ENCODE measurements at places on chromosomes 7 and 10. TPM values are rescaled to one million over a fixed set of nuclear protein-coding genes. Genes with fewer than 3 reads are reported as not detected.
A peak's percentile ranks its signal among the peaks of the same experiment; 100 is the strongest.

DNA sequence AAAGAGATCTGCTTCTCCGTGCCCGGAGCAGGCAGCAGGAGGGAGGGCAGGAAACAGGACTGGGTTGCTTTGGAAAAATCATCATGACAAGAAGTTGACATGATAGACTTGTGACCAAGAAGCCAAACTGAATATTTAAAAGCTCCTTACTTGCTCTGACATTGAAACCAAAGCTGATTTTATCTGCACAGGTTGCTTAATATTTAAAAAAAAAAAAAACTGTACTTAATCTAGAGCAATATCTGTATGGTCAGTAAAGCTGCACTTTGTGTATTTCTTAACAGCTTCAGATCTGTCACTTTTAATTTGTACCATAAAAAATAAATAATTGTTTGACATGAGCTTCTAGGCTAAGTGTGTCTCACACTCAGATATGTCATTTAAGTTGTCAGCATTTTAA is 97.9 kb upstream of the YAE1 start:
- DNase-seq, result no peak

DNA sequence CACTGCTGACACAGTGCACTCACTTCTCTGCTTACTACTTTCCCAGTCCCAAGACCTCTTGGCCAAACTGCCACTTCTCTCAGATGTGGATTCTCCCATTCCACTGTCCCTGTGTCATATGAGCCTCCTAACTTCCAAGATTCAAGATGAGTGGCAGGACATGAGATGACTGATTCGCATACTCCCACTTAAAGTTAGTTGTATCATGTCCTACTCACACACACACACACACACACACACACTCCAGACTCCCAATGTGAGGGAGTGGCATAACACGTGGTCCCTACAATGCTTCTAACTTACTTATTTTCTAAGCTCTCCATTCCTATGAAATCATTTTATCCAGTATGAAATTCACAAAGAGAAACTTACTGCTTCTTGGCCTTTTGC is 67.0 kb upstream of the CAV2 start:
- DNase-seq, result no peak

- DNase-seq, result peak; percentile 45
Measured at GRCh38 chr10:133401500-133401899, 7.5 kb downstream of the MTG1 start.

DNA sequence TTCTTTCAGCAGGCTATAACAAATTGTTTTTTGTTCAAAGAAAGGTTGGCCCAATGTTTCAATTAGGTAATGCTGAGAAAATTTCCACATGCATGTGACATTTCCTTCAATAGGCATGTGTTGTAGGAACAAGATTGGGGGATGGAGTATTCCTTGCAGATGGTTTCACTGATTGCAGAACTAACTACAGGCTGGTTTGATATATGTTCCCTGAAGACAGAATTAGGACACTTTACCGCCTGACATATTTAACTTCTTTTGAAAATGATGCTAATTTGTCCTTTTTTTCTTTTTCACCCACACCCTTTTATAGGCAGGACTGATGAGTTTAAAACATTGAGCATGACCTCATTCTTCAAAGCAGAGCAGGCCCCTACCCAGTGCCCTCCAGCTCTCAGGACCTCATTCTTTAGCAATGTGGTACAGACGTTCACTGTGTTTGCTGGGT is 163.3 kb downstream of the CPED1 start:
- DNase-seq, result no peak

Gene PRF1
- 35.7 TPM for total RNA-seq

DNA sequence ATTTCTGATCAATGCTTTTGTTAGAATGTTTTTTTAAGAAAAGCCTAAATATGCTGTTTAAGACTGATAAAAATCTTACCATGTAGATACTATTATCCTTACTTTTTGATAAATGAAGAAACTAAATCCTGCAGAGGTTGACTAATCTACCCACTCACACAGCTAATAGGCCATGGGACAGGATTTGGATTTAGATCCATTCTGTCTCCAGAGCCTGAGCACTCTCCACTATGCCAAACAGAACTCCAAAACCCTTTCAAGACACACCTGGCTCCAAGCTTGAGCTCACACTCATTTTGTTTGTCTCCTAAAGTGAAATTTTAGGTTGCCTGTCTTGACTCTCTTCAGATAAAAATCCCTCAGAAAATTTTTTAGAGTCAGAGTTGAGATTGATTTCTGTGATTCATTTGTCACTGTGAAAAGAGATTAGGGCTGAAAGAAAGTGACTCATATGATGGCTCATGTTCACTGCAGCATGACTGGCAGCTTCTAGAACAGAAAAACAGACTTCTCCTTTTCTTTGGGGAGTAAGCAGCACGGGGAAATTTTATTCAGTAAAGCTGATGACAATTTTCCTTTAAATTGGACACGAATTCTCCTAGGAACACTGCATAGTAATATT is 132.3 kb upstream of the POT1 start:
- no peak for DNase-seq

DNA sequence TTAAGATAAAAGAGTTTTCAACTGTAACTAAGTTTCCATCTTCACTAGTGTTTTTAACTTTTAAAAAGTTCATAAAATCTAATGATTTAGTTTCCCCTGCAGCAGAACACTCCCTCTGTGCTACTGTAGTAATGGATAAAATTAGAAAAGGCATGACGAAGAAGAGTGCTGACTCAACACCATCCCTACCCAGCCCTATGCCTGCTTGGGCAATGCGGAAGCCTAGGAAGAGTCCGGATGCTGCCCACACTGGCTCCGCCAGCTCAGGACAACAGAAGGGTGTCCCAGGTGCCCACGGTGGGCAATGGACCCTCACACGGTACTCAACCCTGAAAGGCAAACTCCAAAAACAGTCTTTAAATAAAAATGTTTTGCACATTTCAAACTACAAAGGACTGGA is 118.2 kb downstream of the LARP4B start:
- DNase-seq, result no peak

GRCh38 chr10:17981766-17982380 is 30.2 kb downstream of the SLC39A12 start:
- DNase-seq, result no peak

Gene CPED1
- total RNA-seq, result not detected

Gene NEBL
- 0.02 TPM for total RNA-seq

DNA sequence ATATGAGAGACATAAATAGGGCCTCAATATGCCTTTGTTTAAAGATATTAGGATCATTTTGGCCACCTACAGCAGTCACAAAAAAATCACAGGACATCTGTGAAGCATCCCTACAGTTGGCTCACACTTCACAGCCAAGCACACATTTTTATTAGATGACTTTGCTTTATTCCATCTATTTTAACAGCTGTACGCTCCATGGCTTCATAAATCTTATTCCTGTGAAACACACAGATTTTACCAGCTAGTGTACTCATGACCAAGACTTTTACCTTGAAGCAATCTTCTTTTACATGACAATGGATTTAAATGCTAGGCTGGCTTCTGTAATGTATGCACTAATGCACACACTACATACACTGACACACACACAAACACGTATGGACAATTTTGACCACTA is 254.8 kb upstream of the PITRM1 start:
- no peak for DNase-seq

DNA sequence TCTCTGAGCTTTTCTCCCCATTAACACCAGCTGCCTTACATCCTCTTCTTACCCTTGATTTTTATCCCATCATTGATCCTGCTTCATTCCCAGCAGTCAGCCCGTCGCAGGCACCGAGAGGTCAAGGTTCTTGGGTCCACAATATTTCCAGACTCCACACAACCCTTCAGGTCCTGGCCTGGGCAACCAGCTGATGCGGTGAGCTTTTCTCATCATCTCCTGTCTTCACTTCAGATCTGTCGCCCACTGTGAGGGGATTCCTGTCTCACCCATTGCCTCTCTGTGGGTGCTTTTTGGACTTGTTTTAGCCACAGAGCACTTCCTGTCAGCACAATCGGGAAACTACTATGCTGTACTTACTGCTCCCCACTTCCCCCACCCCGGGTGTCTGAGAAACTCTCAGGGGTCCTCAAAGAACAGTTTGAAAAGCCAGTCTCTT is 8.4 kb upstream of the PVRIG start:
- DNase-seq, result no peak

DNA sequence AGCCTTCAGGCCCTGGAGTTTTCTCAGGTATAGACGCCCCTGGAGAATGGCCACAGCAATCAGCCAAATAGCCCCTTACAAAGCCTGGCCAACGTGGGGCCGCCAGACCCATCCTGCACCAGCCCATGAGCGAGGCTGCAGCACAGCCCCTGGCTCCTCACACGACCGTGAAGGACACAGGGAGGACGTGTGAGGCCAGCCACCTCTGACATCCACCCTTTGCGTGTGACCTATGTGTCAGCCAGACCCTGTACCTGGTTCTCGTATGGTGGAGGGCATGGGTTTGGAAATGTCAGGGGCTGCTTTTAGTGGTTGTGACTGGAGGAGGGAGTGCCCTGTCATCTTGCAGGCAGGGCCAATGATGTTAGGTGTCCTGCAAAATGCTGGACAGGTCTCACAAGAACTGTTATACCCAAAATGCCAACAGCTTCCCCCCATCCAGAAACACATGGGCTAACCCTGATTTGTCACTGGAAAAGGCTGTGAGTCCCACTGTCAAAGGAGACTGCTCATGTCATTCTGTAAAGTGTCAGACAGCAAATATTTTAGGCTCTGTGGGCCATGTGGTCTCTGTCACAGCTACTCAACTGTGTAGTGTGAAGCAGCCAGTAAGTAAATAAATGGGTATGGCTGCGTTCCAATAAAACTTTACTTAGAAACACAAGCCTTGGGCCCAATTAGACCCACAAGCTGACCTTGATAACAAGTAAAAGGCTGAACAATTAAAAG is 30.0 kb downstream of the NOD1 start:
- no peak for DNase-seq

Gene PAX4
- not detected for total RNA-seq

Gene SEPHS1
- 60.3 TPM for total RNA-seq

Gene ADAM8
- total RNA-seq, result 101 TPM

Gene GRID2IP
- total RNA-seq, result 0.21 TPM

DNA sequence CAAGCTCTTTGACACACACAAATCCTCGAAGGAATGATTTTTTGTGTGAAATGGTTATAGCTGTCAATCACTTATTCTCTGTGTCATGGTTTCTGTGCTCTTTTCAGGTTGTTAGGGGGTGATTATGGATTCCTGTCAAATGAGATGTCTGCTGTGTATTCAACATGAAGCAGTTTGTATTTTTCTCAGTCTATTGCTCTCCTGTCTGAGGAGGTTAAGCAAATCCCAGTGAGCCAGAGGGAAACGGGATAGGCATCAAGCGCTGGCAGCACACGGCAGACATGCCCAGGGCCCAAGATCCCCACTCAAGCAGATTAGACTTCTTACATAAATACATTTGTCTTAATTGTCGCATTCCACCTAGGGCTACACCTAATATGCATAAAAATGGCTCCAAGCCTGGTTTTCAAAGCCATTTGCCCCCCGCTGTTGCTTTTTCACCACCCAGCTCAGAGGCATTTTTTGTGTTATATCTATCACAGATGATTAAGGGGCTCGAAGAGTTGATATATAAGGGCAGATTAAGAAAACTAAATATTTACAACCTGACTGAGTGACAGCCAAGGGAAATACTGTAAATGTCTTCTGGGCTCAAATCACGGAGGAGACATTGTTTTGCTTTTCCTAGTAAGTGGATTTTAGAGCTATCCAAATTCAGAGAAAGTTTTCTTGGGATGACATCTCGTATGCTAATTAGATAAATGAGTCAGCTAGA is 192.7 kb upstream of the LRGUK start:
- DNase-seq, result no peak

DNA sequence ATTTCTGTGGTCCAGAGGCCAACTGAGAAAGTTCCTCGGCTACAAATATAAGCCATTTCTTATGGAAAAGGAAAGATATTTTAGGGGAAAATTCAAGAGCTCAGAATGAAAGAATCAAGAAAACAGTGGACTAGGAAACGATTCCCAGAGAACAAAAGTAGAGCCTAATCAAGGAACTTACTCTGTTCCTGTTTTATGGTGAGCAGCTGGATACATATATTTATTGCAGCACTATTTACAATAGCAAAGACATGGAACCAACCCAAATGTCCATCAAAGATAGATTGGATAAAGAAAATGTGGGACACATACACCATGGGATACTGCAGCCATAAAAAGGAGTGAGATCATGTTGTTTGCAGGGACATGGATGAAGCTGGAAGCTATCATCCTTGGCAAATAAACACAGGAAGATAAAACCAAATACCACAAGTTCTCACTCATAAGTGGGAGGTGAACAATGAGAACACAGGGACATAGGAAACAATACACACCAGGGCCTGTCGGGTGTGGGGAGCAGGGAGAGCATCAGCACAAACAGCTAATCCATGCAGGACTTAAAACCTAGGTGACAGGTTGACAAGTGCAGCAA is 298.7 kb downstream of the THSD7A start:
- DNase-seq, result no peak

Gene PTPRE
- total RNA-seq, result 28.4 TPM

- no peak for DNase-seq
Measured at GRCh38 chr7:150447966-150448788, 2.3 kb upstream of the GIMAP8 start.

- DNase-seq, result no peak
Measured at GRCh38 chr7:104288137-104288536, 40.3 kb upstream of the LHFPL3 start.

- DNase-seq, result no peak
Measured at GRCh38 chr7:87339373-87339897, 6.0 kb upstream of the CROT start.

DNA sequence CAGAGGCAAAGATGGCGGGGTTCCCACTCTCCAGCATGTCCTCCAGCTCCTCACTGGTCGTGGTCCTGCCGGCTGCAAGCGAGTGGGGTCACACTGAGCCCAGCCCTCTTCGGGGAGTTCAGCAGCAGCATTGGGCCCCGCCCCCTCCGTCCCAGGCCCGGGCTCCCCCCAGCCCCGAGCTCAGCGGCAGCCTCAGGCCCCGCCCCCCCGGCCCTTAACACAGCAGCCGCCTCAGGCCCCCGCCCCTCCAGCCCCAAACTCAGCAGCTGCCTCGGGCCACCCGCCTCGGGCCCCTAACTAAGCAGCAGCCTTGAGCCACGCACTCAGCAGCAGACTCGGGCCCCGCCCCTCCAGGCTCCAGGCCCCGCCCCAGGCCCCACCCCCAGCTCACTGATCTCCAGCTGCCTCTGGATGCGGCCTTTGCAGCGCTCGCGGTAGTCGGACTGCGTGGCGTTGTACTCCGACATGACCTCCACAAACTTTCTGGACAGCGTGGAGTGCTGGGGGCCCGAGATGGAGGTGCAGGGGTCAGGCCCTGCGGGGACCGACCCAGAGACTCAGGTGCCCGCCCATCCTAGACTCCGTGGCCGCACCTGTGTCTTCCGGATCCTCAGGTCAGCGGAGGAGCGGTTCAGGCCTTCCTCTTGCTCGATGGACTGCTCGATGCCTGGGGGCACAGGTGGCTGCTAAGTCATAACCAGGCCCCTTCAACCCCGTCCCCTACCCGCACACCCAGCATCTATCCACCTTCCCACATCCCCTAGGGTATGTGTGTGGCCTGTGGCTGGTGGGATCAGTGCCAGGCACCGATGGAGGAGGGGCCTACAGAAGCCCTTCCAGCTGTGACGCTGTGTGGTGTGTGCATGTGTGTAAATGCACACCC is 15.5 kb downstream of the STX1A start:
- no peak for DNase-seq

Gene MOGAT3
- not detected for total RNA-seq

Data from activated naive CD4-positive, alpha-beta T cell treated with anti-CD3 and anti-CD28 coated beads, Interleukin-2, amount 50 U/mL, for 72 hours (primary cell).